ENCODE measurements at places on chromosomes 4 and X. TPM values are rescaled to one million over a fixed set of nuclear protein-coding genes. Genes with fewer than 3 reads are reported as not detected.

Gene PNCK
- total RNA-seq = not detected

Gene ADH7
- not detected for total RNA-seq

Gene GAB3
- 13.9 TPM for total RNA-seq

Gene NKRF
- total RNA-seq = 3.1 TPM

Measured in bladder microvascular endothelial cell (primary cell).